NCI-H2081 treated with DMSO at 0.1 percent for 48 hours (cell line): ENCODE measurements at places on chromosomes 11 and 22.
A peak's percentile ranks its signal among the peaks of the same experiment; 100 is the strongest.

GRCh38 chr11:45741032-45741431 is 63.9 kb upstream of the SLC35C1 start:
- DNase-seq = no peak

- DNase-seq = no peak
These were observed 18.4 kb upstream of the LRRC55 start for GRCh38 chr11:57163160-57163868.

DNA sequence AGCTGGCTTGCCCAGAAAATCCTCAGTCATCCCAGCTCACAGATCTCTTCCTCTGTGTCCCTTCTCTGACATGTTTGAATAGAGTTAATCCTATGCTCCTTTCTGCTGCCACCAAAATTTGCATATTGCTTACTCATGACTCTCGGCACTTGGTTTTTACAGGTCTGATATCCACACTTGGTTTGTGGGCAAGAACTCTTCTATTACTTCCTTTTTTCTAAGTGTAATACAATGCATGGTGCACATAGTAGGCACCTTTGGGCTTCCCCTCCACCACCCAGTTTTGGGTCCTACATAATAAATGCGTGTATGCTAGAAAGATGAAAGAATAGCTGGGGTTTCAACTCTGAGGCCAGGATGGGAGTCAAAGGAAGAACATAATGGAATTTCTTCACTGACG is 69.7 kb upstream of the GRK3 start:
- DNase-seq = no peak

GRCh38 chr11:75518771-75519653 is 6.7 kb downstream of the GDPD5 start:
- no peak for DNase-seq

DNA sequence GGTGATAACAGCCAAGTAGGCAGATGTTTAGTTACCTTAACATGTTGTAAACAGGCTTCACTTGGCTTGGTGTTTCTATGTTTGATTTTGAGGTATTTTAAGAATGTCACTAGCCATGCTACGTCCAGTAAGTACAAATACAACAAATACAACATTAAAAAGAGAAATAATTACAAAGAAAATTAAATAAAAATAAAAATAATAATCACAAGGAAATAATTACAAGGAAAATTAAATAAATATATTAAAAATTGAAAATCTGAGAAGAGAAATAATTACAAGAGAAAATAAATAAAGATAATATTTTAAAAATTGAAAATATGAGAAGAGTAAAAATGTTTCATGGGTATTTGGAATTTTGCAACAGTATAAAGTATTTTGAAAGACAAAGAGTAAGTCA is 103.9 kb downstream of the GUCY1A2 start:
- no peak for DNase-seq

GRCh38 chr22:45551310-45552016 is 48.8 kb downstream of the FBLN1 start:
- DNase-seq = no peak

GRCh38 chr11:12802418-12803085 is 128.3 kb downstream of the TEAD1 start:
- DNase-seq = peak; percentile 98

DNA sequence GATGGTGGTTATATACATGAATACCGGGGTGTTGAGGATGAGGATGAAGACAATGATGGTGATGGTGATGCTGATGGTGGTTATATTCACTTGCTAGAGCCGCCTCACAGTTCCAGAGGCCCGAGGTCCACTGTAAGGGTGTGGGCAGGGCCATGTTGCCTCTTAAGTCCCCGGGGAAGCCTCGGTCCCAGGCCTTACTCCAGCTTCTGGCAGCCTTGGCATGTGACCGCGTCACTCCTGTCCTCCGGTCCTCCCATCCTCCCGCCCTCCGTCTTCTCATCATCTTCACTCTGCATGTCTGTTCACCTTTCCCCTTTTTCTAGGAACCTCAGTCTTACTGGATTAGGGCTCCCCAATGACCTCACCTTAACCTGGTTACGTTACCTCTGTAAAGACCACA is 54.6 kb downstream of the IGLL1 start:
- DNase-seq = no peak

GRCh38 chr11:125286486-125286885 is 121.9 kb downstream of the PKNOX2 start:
- no peak for DNase-seq

GRCh38 chr11:87970762-87971161 is 204.5 kb downstream of the RAB38 start:
- no peak for DNase-seq

GRCh38 chr11:64357904-64358535 is 942 bp upstream of the RPS6KA4 start:
- no peak for DNase-seq

DNA sequence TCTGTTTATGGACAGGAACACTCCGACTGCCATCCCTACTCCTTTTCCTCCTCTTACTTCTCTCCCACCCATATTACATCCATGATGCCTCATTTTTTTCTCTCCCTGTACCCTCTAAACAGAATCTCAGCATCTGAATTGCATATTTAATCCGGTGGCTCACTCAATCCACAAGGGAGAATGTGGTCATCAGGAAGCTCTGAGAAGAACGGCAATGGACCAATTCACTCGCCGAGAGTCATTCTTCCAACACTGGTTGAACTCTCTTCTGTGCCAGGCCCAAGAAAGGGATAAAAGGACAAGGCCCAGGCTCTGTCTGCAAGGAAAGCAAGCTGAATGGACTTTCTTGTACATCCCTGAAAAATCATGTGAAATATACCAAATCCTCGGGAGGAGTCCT is 15.9 kb downstream of the MAP6 start:
- no peak for DNase-seq

DNA sequence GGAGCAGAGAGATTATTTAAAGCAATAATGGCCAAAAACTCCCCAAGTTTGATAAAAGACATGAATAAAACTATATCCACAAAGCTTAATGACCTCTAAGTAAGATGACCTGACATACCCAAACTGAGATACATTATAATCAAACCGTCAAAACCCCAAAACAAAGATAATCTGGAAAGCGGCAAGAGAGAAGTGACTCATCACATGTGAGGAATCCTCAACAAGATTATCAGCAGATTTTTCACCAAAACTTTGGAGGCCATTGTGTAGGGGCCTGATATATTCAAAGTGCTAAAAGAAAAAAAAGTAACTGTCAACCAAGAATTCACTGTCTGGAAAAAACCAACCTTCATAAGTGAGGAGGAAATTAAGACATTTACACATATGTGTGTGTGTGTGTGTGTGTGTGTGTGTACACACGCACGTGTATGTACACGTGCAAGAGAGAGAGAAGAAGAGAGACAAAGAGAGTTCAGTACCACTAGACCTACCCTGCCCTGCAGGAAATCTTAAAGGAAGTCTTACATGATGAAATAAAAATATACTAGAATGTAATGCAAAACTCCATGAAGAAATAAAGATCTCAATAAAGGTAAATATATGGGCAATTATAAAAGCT is 752.4 kb downstream of the NELL1 start:
- DNase-seq = no peak

GRCh38 chr11:10588904-10589303 is 20.4 kb upstream of the LYVE1 start:
- no peak for DNase-seq

- DNase-seq = no peak
These were observed 10.4 kb downstream of the PDGFB start for GRCh38 chr22:39234472-39234787.

- DNase-seq = no peak
These were observed at the start of gene SMIM38 for GRCh38 chr11:69155302-69156234. TSS of gene SMIM38 (plus strand) at chr11:69155935. CDS start at chr11:69157847, 1,912 bp downstream.

- no peak for DNase-seq
These were observed 34.1 kb downstream of the NUP50 start for GRCh38 chr22:45197606-45198462.

DNA sequence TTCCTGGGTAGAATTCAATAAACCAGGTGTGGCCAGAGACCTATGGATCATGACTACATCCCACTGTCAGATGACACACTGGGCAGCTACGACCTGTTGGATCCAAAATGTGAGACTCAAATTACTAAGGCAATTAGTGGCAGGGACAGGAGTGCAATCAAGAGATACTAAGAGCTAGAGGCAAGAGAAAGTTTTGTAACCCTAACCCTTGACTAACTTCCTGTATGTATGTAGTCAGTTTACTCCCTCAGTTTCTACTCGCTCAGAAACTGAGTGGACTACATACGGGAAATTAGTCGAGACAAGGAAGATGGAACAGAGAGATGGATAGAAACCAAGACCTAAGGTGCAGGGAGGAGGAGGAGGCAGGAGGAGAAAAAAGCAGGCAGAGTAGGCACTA is 2.7 kb downstream of the CYB5R2 start:
- no peak for DNase-seq

- DNase-seq = no peak
These were observed 26.4 kb upstream of the CD5 start for GRCh38 chr11:61075891-61076290.

DNA sequence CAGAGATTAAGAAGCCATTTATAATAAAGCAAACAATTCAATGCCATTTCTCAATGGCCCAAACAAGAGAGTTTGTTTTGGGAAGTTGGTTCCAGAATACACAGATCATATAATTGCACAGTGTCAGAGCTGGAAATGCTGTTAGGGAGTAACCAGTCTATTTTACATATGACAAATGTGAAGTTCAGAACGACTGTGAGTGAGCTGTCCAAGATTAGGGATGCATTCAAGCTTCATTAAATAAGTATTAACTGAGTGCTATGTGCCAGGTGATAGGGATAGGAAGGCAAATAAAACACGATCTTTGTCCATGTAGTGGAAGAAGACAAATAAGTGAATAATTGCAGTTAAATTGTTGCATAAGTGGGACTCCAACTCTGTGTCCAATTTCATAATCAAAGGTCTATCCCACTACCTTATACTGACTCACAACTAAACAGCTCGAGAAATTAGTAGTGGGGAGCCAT is 33.1 kb upstream of the PICALM start:
- DNase-seq = no peak

GRCh38 chr11:75655605-75656004 is 13.2 kb downstream of the MAP6 start:
- DNase-seq = no peak

GRCh38 chr22:36702842-36703215 is 723 bp downstream of the CACNG2 start:
- DNase-seq = no peak

DNA sequence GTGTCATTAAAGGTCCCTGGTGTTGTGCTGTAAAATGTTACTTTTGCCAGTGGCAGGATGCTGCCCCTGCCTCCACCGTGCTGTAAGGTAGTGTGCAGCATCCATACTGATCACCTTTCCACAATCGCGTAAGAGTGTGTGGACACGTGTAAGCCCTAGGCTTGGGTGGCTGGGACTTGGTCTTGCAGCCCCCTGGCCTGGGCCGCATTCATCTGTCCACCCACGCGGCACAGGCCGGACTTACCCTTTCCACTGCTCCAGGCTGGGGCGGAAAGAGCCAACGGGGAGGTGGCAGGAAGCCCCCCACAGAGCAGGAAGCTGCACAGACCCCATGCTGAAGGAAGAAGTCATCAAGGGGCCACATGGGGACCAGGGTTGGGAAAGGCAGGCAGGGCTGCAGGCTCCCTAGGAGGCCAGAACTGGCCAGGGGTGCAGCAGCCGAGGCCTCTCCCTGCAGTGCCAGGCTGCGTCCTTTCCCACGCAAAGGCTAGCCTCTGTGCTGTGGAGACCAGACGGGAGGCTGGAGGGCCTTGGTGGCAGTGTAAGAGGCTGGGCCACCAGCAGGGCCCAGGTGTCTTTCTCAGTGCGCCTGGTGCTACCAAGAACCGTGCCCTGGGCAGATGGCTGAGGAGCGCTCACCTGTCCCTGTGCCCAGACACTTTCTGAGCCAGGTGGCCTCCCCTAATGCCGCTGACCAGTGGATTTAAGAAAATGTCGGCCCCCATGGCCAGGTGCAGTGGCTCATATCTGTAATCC is 11.7 kb upstream of the TMEM191C start:
- no peak for DNase-seq

GRCh38 chr22:37059876-37060449 is 8.4 kb downstream of the KCTD17 start:
- DNase-seq = no peak

- DNase-seq = no peak
These were observed 557.3 kb upstream of the ANO5 start for GRCh38 chr11:21635394-21636145.

GRCh38 chr11:128627666-128628324 is 40.4 kb upstream of the ETS1 start:
- no peak for DNase-seq

DNA sequence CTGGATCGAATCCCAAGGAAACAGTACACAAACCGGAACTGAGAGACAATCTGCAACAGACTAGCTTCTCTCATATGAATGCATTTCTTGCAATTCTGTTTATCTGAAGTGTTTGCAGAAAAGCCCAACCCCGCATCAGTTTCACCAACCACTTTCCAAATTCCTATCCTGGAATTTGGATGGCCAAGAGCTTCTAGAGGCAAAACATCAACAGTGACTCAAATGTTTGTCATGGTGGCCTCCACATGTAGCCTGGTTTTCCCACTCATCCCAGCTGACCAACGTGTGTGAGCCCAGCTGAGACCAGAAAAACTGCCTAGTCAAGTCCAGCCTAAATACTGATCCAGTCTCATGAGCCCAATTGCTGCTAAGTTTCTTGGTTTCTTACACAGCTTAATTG is 8.3 kb upstream of the MIEF1 start:
- DNase-seq = no peak

GRCh38 chr22:24510637-24511625 is 15.8 kb downstream of the UPB1 start:
- no peak for DNase-seq

DNA sequence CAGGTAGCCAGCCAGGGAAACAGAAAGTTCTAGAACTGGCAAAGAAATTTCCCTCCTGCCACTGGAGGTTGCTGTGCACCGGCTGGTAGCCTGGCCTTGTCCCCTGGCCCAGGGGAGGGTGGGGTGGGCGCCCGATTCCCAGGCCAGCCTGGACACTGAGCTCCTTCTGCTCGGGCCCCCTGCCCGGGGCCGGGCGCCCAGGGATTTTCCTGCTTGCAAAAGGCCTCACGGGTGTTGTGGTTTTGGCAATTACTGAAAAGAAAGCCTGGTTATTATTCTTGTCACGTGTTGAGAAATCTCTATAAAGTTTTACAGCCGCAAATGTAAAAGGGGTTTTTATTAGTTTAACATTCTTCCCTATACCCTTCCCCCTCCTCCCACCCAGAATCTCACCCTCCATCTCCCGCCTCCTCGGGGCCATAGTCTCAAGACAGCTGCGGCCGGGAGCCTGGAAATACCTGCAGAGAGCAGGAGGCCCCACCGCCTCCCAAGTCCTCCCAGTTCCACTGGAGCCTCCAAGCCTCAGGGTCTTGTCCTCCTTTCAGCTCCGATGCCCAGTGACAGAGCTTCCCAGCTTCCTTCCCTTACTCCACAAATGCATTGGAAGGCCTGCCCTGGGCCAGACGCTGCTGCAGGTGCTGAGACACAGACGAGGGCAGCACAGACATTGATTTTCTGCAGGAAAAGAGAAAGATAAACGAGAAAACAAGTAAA is 1515.6 kb downstream of the TBC1D22A start:
- no peak for DNase-seq
